ENCODE measurements at places on chromosomes 6 and 20. TPM values are rescaled to one million over a fixed set of nuclear protein-coding genes. Genes with fewer than 3 reads are reported as not detected.

- no peak for DNase-seq
Measured at GRCh38 chr6:72653026-72653425, 31.2 kb downstream of the KCNQ5 start.

DNA sequence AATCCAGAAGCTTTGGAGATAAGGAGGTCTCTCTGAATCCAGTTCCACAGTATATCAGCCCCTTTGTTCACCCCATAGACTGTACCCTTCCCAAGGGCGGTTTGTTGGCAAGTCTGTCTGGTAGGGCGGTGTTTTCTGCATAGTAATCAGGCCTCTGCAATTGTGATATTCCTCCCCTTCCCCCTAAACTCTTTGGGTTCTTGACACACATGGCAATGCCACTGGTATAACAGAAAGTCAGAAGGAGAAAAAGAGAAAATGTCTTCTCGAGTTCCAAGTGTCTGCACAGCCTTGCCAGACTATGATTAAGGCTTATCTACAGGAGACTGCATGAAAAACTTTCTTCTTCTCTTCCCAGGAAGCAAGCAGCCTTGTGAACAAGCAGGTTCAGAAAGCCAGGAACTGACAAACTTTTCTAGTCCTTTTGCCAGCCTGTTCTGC, 45.6 kb downstream of the FOXO3 start:
- DNase-seq = peak; percentile 45

CST11 gene
- total RNA-seq = not detected

- peak; percentile 30 for DNase-seq
Measured at GRCh38 chr6:154705471-154706113, 27.6 kb upstream of the SCAF8 start.

- DNase-seq = no peak
Measured at GRCh38 chr6:15512126-15512525, 150.7 kb downstream of the DTNBP1 start.

GRCh38 chr20:36467076-36467999, 74.0 kb upstream of the MYL9 start:
- DNase-seq = peak; percentile 79

GRCh38 chr6:91098006-91098405, 511.1 kb upstream of the MAP3K7 start:
- DNase-seq = no peak

DNA sequence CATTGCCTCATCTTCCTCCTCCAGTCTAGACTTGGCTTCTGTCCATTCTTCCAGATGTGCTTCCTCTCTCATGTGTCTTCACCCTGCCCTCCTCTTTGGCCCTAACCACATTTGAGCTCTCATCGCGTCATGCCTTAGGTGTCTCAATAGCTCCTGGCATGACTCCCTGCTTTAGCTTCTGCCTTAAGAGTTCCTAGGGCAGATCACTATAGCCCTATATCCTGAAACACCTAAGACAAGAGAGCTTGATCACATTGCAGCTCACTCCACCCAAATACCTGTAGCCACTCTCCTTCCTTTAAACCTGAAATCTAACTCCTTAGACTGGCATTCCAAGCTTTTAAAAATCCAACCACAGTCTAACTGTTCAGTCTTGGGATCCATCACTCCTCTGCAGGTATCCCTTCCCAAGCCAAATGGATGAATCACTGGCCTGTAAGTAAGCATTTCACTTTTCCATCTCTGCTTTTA, 69.0 kb upstream of the STXBP5 start:
- DNase-seq = peak; percentile 92

DNA sequence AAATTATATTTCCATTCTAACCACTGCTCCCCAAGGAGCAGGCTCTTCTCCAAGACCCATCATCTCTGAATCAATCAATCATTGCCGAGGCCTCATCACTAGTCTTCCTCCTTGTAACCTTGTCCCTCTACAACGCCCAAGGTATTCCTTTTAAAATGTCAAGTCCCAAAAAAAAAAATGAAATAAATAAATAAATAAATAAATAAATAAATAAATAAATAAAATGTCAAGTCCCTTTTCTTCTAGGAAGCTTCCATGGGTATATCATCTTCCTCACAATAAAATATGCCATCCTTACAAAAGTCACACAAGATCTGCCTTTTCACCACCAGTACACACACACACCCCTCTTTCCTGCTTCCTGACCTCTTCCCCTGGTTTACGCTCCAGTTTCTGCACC, 57.6 kb downstream of the JAG1 start:
- no peak for DNase-seq

GRCh38 chr6:109304284-109305015, 77.8 kb downstream of the CD164 start:
- DNase-seq = no peak

- no peak for DNase-seq
Measured at GRCh38 chr6:37671061-37671460, 26.6 kb downstream of the MDGA1 start.

- DNase-seq = peak; percentile 97
Measured at GRCh38 chr6:165649166-165650137, 13.6 kb downstream of the PDE10A start.

DNA sequence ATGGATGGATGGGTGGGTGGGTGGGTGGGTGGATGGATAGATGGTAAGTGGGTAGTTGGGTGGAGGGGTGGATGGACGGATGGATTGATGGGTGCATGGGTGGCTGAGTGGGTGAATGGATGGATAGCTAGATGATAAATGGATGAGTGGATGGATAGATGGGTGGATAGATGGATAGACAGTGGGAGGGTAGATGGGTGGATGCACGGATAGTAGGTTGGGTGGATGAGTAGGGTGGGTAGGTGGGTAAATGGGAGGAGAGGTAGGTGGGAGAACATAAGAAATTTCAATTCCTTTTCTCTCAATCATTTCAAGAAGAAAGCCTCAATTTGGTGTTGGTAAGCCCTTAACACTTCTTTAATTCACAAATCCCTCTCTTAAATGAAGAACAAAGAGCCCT, 186.9 kb downstream of the PREX1 start:
- no peak for DNase-seq

GRCh38 chr20:37973059-37973910, 60.0 kb downstream of the TTI1 start:
- DNase-seq = no peak

FAM209B gene
- not detected for total RNA-seq

DNA sequence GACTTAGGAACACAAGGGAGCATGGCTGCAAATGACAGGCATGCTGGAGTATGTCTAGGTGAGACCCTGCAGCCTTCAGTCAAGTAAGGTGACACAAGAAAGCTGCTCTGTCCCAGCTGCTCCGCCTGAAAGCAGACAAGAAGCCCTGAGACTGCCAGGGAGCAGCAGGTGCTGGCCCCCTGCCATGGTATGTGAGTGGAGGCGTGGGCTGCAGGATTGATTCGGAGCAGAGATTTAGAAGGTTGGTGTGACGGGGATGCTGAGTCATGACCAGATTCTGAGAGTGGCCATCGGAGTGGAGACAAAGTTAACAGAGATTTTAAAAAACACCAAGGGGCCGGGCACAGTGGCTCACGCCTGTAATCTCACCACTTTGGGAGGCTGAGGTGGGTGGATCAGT, 17.8 kb downstream of the LRP11 start:
- peak; percentile 89 for DNase-seq

DNA sequence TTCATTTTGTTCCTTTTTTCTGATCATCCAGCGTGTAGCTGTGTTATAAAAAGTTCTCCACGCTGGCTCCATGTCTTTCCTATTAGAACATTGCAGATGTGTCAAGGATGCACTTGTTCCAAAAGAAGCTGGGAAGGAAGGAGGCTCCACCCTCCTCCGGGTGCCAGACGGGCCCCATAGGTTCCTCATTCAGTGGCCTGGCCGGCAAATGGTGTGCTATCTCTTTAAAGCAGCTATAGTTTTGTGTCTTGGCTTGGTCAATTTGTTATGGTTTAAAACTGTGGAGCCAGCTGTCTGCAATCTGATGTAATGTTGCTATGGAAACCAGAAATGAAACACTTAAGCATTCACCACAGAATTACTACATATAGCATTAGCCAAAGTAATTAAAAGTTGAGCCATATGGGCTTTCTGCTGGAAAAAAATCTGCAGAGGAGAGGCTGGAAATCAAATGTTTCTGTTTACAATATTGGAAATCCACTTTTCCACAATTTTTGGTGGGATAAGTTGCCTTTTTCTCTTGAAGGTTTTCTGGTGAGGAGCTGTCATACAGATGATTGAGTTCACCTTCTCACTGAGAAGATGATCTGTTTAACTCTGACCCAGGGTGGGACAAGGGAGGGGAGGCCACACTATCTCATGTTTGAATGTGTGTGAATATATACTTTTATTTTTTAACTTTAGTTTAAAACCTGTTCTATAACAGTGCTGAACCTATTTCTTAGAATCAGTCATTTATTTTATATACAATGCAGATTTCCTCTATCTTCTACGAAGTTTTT, 167.4 kb downstream of the SASH1 start:
- peak; percentile 98 for DNase-seq

GRCh38 chr20:31809661-31810060, 9.5 kb upstream of the MYLK2 start:
- peak; percentile 25 for DNase-seq

DNA sequence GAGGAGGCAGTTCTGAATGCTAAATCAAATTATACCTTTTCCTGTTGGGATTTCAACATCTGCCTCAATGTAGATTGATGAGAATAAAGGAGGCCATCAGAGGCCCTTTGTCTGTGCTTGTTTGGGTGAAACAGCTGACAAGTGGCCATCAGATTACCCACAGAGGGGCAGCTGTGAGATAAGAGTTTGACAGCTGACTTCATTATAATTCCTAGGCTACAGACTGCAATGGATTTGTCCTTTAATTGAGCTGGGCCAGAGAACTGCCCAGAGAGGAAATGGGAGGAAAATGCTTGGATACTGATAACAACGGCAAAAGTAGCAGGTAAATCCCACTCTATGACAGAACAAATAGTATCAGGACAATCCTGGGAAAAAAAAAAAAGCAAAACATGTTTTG, 649.4 kb downstream of the HDGFL1 start:
- no peak for DNase-seq

GRCh38 chr20:4552075-4552640, 169.6 kb upstream of the PRND start:
- no peak for DNase-seq

DNA sequence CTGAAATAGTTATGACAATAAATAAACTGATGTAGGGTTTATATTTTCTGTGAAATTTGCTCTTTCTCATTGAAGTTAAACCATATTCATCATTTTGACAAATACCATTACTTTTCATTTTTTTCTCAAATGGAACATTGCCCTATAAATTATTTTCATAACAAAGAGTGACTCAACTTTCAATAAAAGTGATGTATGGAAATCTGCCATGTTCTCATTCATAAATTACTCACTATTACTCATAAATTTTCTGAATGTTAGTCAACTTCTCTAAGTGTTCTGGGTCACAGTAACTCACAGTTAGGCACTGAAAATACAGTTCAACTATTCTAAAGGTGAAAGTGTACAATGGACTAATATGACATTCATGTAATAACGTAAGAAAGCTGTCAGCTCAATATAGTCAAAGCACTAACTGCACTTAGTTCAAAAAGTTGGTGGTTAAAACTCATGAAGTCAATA, 19.0 kb upstream of the STX11 start:
- peak; percentile 83 for DNase-seq

GRCh38 chr20:15162079-15162647, 824.8 kb upstream of the FLRT3 start:
- DNase-seq = peak; percentile 1

GRCh38 chr6:170344631-170345576, 38.3 kb downstream of the FAM120B start:
- DNase-seq = peak; percentile 76

CFAP61 gene
- total RNA-seq = 0.18 TPM

BMP5 gene
- not detected for total RNA-seq

DNA sequence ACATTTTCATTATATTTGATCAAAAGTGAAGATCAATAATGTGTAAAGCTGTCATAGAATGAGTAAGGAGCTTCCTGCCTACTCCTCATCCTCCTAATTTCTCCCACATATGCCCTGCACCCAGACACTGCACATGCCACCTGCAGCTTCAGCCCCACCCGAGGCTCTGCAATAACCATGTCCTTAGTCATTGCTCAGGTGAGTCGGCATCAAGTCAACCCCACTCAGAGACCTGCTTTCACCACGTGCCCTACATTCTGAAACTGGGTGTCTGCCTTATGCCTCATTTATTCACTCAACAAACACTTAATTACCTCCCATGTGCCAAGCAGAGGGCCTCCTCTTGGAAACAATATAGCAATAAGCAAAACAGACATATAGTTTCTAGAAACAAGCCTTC, 15.4 kb upstream of the TNFAIP3 start:
- no peak for DNase-seq

NXT1 gene
- 30.8 TPM for total RNA-seq

DNA sequence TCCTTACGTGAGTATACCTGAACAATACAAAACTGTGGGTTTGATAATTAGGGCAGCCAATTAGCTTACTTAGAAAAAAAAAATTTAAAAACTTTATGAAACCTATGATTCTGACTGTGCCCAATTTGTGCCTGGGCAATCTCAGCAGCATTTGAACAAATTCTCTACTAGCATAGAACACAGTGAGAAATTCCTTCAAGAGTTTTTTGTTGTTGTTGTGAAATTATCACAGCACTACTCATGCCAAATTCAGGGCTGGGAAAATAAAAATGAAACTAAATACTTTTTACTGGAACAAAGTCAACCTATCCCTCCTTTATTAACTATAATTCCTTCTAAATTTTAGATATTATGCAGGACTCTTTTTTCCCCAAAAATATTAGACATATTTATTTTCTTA, 42.9 kb downstream of the POU3F2 start:
- DNase-seq = no peak

- DNase-seq = peak; percentile 32
Measured at GRCh38 chr20:3931664-3932063, 42.5 kb downstream of the PANK2 start.

- no peak for DNase-seq
Measured at GRCh38 chr6:75748003-75748742, 866 bp upstream of the MYO6 start.

TENT5A gene
- total RNA-seq = 40.0 TPM

CST4 gene
- not detected for total RNA-seq

GRCh38 chr6:1496836-1497760, 107.7 kb downstream of the FOXF2 start:
- DNase-seq = no peak

DNA sequence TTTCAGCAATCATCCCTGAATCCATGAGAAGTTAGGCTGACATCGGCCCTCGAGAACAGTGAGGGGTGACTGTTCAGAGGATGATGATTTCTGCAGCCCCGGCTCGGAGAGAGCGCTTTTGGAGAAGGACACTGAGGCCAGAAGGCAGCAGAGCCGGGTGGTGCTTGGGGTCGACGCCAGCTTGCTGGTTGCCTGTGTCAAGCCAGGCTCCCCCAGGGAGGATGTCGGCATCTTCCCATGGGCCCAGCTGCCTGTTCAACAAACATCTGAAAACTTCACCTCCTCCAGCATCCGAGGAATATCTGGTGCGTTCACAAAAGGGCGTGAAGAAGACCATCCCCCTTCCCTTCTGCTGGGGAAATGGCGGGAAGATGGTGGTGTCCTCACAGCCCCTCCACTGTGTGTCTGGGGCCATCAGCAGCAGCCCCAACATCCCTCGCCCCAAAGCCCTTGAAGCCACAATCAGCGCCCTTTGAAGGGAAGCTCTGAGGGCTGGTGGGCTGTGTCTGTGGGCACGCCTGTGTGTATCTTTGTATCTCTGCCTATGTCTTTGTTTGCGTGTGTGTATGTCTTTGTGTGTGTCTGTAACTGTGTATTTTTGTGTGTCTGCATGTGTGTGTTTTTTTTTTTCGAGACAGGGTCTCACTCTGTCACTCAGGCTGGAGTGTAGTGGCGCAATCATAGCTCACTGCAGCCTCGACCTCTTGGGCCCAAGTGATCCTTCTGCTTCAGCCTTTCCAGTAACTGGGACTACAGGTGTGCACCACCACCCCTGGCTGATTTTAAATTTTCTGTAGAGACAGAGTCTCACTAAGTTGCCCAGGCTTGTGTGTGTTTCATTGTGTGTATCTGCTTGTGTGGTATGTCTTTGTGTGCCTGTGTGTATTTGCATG, 97.9 kb downstream of the SULF2 start:
- DNase-seq = no peak
